ENCODE measurements at places on chromosomes 4 and X.

DNA sequence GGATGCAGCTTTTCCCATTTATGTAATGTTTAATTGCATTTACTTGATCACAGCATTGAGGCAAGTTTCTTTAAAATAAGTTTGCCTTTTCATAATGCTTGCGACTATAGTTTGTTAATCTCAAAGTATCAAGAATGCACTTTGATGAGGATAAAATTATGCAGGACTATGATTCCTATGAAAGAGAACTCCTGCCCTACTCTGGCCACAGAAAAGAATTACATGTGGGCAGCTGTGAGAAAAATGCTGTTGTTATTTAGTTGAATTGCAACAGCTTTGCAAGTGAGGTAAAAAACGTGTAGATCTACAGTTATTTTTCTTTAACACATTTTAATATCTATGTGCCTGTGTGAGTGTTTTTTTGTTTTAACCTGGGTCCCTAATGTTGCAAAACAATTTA is 12.5 kb upstream of the OSTC start:
- H3K4me1 ChIP-seq, result no peaks in the 10 kb centered on the region
- H3K4me3 ChIP-seq, result no peak overlapping the region
- H3K36me3 ChIP-seq, result peaks cover 15% of the 10 kb centered on the region
- DNase-seq, result no peak
- H3K27me3 ChIP-seq, result no peaks in the 10 kb centered on the region

DNA sequence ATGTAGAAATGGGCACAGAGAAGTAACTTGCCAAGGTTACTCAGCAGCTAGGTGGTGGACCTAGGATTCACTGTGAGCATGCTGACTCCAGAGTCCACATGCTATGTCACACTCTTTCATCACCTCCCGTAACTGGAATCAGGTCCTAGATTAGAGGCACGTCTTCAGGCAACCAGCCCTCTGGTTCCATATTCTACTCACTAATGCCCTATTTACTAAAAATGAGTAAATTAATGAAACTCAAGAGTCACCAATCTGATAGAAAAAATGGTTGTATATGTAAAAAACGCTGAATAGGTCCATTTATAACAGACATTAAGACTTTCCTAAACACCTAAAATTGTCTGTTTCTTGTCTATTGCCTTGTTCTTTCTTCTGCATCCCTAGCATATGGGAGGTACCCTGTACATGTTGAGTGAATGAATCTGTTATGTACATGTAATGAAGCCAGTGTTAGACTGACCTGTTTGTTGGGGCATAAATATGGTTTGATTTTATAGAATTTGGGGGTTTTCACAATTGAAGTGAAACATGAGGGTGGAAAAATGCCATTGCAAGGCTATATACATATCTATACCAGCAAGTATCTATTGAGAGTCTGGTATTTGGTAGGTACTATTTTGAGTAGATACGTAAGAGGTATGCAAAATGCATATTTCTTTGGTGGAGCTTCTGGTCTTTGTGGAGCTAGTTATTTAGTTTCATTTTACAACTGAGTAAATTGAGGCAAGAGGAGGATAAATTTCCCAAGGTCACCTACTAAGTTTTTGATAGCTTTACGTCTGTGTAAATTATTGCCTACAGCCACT is 7.5 kb upstream of the RUFY3 start:
- no peak for DNase-seq
- H3K4me1 ChIP-seq, result no peaks in the 10 kb centered on the region
- H3K4me3 ChIP-seq, result no peak overlapping the region
- H3K27ac ChIP-seq, result no peak overlapping the region
- H3K27me3 ChIP-seq, result no peaks in the 10 kb centered on the region
- no peaks in the 10 kb centered on the region for H3K36me3 ChIP-seq

DNA sequence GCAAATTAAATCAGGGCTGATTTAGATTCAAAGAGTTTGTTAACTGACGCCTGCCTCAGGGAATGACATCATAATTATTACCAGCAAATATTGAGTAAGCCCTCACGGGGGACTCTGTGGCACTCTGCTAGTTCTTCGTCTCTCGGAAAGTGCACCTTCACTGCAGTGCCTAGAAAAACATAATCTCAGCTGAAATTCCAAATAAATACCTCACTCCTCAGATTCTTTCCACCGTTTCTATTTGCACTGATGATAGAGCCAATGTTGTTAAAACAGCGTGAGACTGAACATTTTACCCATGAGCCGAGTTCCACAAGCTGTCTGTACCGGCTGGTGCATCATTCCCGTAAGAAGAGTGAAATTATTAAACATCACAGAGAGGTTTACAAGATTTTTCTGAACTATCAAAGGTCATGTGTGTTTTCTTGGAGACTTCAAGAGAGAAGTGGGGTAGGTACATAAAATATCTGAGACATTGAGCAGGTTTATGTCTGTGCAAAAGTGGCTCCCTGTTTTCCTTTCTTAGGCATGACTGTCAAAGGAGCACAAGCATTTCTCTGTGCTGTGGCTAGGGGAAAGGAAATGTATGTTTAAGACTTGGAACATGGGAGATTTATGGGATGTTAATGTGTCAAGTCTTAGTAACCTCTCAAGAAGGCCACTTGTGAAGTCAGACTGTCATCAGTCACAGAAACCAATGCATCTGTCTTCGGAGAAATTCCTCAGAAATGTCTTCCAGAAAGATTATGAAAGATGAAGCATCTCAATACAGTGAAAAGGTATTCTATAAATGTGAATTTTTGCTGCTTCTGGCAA is 119.6 kb downstream of the CBLL2 start:
- H3K4me3 ChIP-seq, result no peak overlapping the region
- H3K36me3 ChIP-seq, result no peaks in the 10 kb centered on the region
- no peak for DNase-seq

DNA sequence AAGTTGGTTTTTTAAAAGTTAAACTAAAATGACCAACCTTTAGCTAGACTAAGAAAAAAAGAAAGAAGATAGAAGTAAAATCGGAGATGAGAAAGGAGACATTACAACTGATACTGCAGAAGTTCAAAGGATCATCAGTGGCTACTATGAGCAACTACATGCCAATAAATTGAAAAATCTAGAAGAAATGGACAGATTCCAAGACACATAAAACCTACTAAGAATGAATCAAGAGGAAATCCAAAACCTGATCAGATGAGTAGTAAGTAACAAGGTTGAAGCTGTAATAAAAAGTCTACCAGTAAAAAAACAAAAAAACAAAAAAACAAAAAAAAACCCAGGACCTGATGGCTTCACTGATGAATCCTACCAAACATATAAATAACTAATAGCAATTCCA is 16.1 kb downstream of the IQCM start:
- no peak overlapping the region for H3K4me3 ChIP-seq
- no peak overlapping the region for H3K27ac ChIP-seq
- no peaks in the 10 kb centered on the region for H3K4me1 ChIP-seq
